Natural killer cell treated with Interleukin-12 subunit alpha and Interleukin-12 subunit beta and Interleukin-15 and Interleukin-18, amount 100 ng/mL, for 72 hours (primary cell): ENCODE measurements at places on chromosomes 5 and 9.

- DNase-seq: no peak
Observed at GRCh38 chr9:137136881-137137607, 1.9 kb upstream of the GRIN1 start.

DNA sequence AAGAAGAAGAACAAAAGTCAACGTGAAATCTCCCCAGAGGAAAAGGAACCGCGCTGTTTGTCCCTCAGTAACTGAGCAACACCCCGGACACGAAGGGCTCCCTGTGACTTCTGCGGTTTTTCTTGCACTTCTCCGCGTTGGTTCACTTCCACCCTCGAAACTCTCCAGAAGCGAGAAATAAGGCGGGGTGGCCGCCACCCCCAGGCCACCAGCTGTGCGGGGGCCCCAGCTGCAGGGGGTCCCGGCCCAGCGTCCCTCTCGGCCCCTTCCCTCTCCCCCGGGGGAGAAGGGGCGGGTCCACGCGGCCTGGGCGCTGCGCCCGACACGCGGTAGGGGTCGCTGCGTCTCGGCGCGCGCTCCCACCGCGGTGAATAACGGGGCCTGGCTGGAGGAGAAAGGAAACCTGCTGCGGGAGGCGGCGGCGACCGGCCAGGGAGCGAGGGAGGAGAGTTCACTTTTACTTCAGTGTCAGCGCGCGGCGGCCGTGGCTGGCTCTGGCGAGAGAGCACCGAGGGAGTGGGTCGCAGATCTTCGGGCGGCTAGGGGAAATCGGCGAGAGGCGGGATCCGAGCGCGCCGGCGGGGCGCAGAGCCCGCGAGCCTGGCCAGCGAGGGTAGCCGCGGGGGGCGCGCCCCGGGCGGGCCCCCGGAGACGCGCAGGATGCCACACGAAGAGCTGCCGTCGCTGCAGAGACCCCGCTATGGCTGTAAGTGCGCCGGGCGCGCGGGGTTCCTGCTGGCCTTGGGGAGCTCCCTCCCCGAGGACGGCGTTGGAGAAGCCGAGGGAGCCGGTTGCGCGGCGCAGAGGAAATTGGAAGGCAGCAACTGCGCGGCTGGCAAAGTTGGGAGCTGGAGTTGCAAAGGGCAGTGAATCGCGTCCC lies at the start of gene IQGAP2:
Gene IQGAP2 (plus strand): TSS at position 400 of the 880 bp plus-strand sequence. CDS start 261 bp downstream, at position 661.
- peak; percentile 93 for DNase-seq

DNA sequence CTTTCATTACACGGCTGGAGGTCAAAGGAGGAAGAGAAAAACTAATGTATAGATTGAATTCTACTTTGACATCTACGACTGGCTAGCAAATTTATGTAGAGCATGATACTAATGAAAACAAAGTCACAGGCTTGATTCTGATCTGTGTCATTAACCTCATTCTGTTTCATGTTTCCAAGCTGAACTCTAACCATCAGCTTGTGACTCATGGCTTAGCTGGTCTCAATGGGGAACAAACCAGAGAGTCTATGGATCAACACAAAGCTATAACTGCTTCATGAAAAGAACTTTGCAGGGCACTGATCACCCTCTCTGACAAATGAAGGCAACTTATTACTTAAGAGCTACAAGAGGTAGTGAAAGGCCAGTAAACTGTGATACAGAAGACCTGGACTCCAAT lies 23.6 kb upstream of the PDE4D start:
- DNase-seq: no peak

GRCh38 chr5:87877023-87877422 lies 391.6 kb downstream of the TMEM161B start:
- no peak for DNase-seq

DNA sequence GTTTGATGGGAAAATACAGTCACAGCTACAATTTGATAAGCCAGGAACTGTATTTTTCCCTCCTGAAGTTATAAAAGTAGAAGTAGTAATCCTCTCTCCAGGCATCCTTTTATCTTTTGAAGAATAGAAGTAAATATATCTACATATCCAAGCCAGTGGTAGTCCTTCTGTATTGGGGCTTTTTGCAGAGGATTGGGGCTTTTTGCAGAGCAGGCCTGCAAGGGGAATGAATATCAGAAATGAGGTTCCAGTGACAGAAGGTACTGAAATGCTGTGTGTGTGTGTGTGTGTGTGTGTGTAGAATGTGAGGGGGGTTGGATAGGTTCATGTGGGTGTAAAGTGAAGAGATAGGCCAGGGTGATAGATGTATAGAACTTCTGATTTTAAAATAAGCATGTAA lies 127.4 kb downstream of the COMMD10 start:
- DNase-seq: no peak

GRCh38 chr5:157431544-157432200 lies 28.3 kb upstream of the NIPAL4 start:
- no peak for DNase-seq

GRCh38 chr5:84385705-84386104 lies 1.0 kb upstream of the EDIL3 start:
- no peak for DNase-seq

GRCh38 chr5:74865256-74865803 lies 857 bp downstream of the FAM169A start:
- no peak for DNase-seq

DNA sequence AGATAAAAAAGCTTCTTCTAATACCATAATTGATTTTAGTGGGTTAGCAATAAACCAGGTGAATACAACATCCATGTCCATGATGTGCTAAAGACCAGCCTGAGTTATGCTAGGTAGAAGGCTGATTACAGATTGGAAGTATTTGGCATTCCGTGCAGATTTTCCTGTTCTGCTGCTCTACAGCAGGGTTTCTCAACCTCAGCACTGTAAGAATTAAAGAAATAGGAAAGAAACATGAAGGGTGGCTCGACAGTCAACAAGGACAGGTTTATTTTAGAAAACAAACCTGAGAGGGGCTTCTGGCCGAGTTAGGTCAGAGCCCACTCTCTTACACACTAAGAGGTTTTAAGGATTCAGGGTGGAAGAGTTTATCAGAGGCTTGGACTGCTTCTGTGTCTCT lies 42.3 kb downstream of the ZFAND5 start:
- no peak for DNase-seq

- DNase-seq: no peak
Observed at GRCh38 chr9:134033516-134034214, 8.4 kb downstream of the BRD3OS start.

DNA sequence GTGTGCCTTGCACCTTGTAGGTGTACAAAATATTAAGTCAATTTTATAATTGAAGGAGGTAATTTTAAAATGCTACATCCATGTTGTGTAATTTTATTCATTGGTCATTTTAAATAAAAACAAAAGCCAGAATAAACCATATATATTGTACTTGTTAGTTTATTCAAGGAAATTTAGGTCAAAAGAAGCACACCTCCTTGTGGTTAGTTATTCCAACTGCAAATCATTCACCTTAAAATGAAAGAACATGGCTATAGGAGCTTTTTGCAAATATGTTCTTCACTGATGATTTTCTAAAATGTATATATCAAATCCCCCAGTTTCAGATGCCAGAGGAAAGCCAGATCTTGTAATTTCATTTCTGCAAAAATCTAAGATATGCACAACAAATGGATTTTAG lies 5.4 kb upstream of the MOCS2 start:
- no peak for DNase-seq

DNA sequence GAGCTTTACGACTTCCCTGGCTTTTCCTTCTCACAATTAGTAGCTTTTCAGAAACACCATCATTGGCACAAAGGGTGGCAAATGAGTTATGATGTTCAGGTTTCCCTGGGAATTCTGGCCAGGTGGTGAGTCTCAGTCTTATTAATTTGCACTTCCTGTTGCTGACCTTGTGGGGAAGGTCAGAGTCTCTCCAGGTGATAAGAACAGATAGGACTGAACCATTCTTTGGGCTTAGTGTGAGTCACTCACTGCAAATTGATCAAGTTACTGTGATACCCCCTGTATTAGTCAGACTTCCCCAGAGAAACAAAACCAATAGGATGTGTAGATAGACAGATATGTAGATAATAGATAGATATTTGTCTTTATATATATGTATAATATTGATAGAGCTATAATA lies 53.8 kb upstream of the RANBP3L start:
- no peak for DNase-seq

DNA sequence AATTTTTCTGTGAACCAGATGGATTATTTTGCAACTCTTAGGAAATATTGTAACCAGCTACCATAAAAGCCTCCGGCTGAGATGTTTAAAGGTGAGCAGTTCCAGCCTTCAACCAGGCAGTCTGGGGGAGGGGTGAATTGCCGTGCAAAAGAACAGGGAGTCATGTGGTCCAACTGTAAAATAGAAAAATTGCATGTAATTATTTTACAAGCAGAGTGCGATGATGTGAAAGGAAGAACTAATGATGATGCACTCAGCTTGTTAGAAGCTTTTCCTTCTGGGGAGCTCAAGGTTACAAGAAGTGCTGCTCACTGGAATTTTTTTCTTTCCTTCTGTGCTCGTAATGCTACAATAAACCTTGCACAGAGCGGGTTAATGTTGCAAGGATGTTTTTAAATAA lies 188.7 kb upstream of the ITGA1 start:
- no peak for DNase-seq

- no peak for DNase-seq
Observed at GRCh38 chr9:91117474-91117891, 244.2 kb downstream of the AUH start.

GRCh38 chr5:135641734-135642487 lies 63.1 kb upstream of the CXCL14 start:
- DNase-seq: no peak
